NCI-H146 (cell line): ENCODE measurements at places on chromosomes 1 and 21.
A peak's percentile ranks its signal among the peaks of the same experiment; 100 is the strongest.

- no peak for DNase-seq
Measured at GRCh38 chr21:46397211-46397905, 61.3 kb upstream of the DIP2A start.

- DNase-seq: no peak
Measured at GRCh38 chr1:87542697-87543096, 214.0 kb downstream of the LMO4 start.

DNA sequence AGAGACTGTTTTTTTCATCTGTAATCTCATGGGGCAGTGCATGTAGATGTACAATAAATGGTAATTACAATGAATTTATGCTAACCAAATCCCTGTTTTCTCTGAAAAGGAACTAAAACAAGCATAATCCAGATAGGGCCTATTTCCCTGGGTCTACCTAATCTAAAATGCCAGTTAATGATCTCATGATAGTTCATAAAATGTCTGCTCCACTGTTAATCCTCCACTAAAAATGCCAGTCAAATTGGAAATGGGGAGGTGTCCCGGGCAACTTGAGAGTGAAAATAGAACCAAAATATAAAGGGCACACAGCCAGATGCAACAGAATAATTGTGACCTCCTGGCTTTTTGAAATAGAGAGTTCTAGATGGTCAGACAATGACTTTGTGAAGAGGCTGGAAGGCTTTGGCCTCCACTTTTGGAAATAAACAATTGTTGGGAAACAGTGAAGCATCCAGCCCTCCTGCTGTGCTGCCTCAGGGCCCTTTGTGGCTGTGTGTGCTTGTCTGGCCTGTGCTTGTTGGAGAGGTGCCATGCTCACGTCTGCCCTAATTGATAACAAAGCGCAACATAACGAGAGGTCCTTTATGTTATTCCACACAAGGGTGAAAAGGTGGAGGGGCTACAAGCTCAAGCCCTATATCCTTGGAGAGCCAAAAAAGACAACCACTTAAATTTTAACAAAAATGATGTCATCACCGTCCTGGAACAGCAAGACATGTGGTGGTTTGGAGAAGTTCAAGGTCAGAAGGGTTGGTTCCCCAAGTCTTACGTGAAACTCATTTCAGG, 97.7 kb downstream of the ATP5PO start:
- peak; percentile 67 for DNase-seq

GRCh38 chr1:9590945-9591668, 2.4 kb downstream of the TMEM201 start:
- no peak for DNase-seq
